ENCODE measurements at places on chromosomes 5 and 9.
A peak's percentile ranks its signal among the peaks of the same experiment; 100 is the strongest.

GRCh38 chr9:137484551-137485315 is 25.6 kb upstream of the NSMF start:
- no peak for DNase-seq

- DNase-seq, result no peak
Measured at GRCh38 chr9:130352586-130353285, 87.2 kb downstream of the HMCN2 start.

- no peak for DNase-seq
Measured at GRCh38 chr9:34996905-34997279, 7.3 kb downstream of the DNAJB5 start.

- no peak for DNase-seq
Measured at GRCh38 chr9:127724012-127724411, 8.1 kb downstream of the TTC16 start.

- DNase-seq, result no peak
Measured at GRCh38 chr5:81768935-81769452, 18.1 kb upstream of the SSBP2 start.

DNA sequence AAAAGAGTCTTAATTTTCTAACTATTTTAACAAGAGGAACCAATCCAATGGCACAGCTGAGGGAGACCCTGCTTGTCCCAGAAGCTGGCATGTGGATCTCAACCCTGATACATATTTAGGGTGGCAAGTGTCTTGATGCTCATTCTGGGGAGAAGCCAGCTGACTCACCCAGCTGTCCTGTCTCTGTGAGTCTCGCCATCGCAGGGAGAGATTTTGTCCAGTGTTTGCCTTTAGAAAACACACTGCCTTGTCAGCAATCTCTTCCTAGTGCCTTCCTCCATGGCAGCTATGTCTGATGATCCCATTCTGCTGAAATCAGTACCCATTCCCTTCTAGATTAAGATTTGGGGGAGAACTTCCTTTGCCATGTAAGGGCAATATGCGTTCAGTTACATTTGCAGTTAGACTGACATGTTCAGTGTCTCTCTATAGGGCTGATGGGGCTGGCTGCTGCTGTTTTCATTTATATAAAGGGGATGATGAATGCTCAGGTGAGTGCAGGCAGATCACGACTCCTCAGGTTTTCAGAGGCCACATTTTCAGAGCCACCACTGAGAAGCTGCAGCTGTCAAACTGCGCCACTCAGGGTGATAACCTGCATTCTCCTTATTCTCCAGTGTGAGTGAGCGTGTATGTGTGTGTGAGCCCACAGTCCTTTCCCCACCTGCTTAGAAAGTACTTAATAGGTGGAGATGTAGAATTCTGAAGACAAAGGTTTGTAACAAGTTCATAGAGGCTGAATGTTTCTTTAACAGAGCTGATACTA is 217.0 kb downstream of the GAS1 start:
- no peak for DNase-seq

GRCh38 chr5:73663161-73663859 is 37.3 kb downstream of the ARHGEF28 start:
- no peak for DNase-seq

GRCh38 chr5:1080432-1080831 is 31.4 kb downstream of the SLC12A7 start:
- no peak for DNase-seq

GRCh38 chr5:39661026-39661779 is 236.4 kb upstream of the DAB2 start:
- no peak for DNase-seq

GRCh38 chr5:78895616-78896015 is 89.5 kb downstream of the ARSB start:
- DNase-seq, result no peak

DNA sequence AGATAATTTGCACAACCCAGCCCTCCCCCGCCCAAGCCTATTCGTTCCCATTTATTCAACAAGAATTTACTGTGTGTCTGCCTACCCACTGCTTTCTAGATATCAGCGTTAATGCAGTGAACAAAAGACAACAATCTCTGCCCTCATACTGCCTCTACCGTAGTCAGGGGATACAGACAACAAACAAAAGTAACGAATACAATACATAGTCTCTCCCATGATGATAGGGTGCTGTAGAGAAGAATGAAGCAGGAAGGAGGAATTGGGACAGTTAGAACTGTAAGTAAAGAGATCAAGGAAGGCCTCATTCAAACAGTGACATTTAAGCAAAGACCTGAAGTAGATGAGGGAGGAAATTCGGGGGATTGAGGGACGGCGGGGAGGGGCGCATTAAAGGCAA is 1.7 kb downstream of the GFM2 start:
- DNase-seq, result no peak

DNA sequence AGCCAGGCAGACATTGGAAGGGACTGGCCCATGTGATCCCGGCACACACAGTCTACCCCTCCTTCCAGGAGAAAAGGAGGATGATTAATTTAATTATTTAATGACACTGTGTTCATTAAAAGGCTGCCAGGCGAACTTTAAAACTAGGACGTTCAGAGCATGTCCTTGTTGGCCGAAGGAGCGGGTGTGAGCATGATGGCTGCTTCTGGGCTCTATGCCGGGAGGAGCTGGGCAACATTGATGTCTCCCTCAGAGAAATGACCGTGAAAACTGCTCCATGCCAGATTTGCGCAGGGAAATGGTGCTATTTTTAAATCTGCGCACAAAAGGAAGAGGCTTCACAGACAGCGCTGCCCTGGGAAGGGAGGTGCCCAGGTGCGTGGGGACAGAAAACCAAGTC is 284.9 kb upstream of the IRX4 start:
- no peak for DNase-seq

DNA sequence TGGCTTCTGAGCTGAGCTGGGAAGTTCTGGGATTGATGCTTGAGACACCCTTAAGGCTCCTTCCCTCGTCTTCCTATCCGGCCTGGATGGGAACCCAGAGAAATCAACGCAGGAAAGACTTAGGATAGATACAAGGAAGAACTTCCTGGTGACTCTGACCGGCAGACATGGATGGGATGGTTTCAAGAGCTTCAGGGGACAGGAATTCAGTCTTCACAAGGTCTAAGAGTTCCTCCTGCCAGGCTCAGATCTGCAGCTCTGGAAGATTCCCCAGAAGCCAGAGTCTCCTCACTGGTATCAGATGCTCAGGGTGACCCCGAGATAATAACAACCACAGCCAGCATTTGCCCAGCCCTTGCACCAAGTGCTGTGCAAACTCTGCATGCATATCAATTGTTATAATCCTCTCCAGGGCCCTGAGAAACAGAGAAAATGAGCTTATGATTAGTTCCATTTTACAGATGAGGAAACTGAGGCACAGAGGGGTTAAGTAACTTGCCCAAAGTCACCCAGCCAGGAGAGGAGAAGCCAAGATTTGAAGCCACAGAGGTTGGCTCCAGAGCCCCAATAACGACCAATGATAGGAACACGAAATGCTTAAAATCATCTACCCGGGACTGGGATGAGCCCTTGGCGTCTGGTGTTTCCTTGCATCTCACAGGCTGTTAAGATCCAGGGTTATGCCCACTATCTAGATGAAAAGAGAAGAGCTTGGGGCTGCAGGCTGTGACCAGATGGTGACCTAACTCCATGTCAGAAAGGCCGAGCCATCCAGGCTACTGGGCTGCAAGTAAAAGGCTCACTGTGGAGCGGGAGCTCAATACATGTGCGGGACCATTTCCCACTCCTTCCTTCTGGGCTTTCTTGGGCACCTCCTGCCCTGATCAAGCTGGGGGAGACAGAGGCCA is 119.8 kb downstream of the C9orf50 start:
- no peak for DNase-seq

- DNase-seq, result no peak
Measured at GRCh38 chr5:125229556-125229955, 483.1 kb upstream of the ZNF608 start.

DNA sequence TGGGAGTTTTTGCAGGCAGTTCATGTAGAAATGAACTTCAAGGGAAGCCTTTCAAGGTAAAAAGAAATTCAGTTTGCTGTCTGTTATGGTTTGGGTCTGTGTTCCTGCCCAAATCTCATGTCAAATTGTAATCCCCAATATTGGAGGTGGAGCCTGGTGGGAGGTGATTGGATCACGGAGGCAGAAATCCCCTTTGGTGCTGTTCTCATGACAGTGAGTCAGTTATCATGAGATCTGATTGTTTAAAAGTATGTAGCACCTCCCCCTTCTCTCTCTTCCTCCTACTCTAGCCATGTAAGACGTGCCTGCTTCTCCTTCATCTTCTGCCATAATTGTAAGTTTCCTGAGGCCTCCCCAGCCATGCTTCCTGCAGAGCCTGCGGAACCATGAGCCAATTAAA is 341.4 kb downstream of the ARHGEF28 start:
- DNase-seq, result no peak

- DNase-seq, result peak; percentile 6
Measured at GRCh38 chr9:109926421-109926869, 146.4 kb downstream of the PALM2AKAP2 start.

DNA sequence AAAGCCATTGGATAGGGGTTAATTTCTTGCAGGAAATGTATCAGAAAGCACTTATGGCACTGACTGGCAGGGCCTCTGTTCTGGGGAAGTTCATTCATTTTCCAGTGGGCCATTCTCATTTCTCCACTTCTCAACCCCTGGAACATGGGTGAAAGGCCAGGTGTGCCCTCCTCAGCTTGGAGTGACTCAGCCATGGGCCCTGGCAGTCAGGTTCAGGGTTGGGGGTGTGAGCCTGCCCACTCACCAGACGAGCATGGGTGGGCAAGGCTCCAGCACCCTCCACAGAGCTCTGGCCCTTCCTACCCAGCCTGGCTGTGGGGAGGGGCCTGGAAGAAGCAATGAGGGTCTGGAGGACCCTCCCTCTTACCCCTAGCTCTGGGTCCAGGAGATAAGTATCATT is 174.4 kb downstream of the HSPA4 start:
- DNase-seq, result no peak

- DNase-seq, result no peak
Measured at GRCh38 chr9:99896119-99896518, 10.3 kb upstream of the STX17 start.

GRCh38 chr5:5276430-5276829 is 136.3 kb downstream of the ADAMTS16 start:
- no peak for DNase-seq

- no peak for DNase-seq
Measured at GRCh38 chr9:79568337-79569101, 3.2 kb upstream of the TLE4 start.

DNA sequence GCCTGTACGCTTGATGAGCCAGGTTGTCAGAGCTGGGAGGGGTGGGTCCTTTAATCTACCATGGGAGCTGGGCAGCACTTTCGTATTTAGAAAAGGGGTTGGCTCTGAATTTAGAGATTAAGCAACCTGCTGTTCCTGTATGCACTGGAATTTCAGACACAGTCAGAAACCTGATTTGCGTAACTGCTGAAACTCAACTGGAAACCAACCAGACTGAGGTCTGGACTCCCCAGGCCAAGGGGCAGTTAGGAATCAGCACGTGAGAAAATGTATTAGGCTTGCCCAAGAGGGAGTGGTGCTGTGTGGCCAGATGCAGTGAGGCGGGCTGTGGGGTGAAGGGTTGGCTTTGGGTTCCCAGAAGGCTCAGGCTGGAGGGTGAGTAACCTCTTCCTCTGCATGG is 235.0 kb downstream of the GOLPH3 start:
- no peak for DNase-seq

- DNase-seq, result no peak
Measured at GRCh38 chr5:146084376-146084775, 21.0 kb downstream of the PLAC8L1 start.

DNA sequence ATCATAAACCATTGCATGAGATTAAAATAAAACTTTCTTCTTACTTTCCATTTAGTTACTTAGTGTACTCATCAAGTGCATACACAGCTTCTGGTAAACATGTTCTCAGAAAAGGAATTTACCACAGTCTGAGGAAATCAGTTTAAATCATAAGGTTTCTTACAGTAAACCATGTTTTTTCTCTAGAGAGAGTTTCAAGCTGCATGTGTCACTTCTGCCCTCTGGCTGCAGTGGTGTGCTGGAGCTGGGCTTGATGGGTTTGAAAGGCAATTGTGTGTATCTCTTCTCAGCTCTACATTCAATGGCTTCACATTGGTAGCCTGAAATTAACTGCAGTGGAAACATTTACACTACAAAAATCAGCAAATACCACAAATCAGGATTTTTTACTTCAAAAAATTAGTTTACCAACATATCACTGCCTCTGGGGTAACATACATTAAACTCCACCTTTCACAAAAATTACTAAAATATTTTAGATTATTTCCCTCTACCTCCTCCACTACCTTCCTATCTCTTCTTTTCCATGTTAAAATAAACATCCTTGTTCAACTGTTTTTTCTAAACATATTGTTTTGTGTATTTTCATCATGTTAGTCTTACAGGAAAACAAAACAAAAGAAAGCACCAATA is 414.3 kb downstream of the ANXA1 start:
- DNase-seq, result no peak

GRCh38 chr9:126986506-126986951 is 71.9 kb downstream of the RALGPS1 start:
- DNase-seq, result peak; percentile 7

- DNase-seq, result no peak
Measured at GRCh38 chr5:138745268-138745667, 8.0 kb upstream of the CTNNA1 start.

GRCh38 chr9:13932528-13933267 is 381.2 kb downstream of the NFIB start:
- no peak for DNase-seq

DNA sequence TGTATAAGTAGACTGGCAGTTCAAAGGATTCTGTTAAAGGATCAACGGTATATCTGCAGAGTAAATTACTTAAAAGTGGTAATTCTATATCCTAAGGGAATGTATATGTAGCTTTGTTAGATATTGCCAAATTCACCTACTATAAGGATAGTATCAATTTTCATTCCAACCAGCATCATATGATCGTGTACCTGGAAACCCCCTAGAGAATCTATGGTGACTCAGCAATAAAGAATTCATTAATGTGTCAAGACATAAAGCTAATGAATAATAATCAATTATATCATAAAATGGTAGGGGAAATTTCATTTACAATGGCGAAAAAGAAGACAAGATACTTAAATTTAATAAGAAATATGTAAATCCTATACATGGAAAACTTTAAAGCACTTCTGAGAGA is 234.1 kb upstream of the ACTBL2 start:
- no peak for DNase-seq

- DNase-seq, result peak; percentile 64
Measured at GRCh38 chr9:107976767-107977166, 487.2 kb upstream of the KLF4 start.

GRCh38 chr9:110036286-110036685 is 171.7 kb downstream of the C9orf152 start:
- DNase-seq, result no peak

- no peak for DNase-seq
Measured at GRCh38 chr5:149617760-149618306, 36.5 kb downstream of the ARHGEF37 start.

DNA sequence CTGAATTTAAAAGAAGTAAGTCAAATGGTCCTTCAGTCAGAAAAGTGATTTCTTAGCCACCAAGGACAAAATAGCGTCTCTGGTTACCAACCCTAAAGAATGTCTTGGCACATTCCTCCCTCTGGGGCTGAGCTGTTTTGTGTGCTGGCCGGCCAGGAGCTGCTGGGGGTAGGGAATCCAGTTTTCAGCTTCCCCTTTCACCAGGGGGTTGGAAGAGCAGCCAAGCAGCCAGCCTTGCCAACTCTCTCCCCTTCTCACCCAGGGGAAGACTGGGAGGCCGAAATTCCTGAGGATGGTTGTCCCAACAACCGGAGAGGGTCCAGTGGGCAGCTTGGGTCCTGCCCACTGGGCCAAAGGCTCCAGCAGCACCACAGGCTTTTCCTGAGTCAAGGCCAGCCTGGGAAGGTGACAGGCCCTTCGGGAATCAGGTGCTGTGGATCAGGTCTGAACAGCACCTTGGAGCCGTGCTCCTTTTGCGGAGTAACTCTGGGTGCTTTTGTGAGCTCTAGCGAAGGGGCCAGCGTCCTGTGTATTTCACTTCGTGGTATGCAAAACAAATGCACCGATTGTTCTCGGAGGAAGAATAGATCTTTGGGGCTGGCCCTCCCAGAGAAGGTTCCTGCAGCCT is 4.2 kb downstream of the WWC1 start:
- DNase-seq, result no peak
